Dermis microvascular lymphatic vessel endothelial cell (primary cell): ENCODE measurements at places on chromosomes 2 and 18. TPM values are rescaled to one million over a fixed set of nuclear protein-coding genes. Genes with fewer than 3 reads are reported as not detected.

POTEI gene
- total RNA-seq, result 0.25 and 0.26 TPM in 2 replicates

LYPD6B gene
- total RNA-seq, result not detected in 2 replicates

POTEC gene
- total RNA-seq, result not detected in 2 replicates

SLC30A3 gene
- total RNA-seq, result 6.3 and 15.0 TPM in 2 replicates

SESTD1 gene
- total RNA-seq, result 27.0 and 42.4 TPM in 2 replicates

IL1B gene
- total RNA-seq, result not detected in 2 replicates

AQP12A gene
- total RNA-seq, result not detected in 2 replicates

ATOH8 gene
- total RNA-seq, result 13.1 and 21.5 TPM in 2 replicates

IGFBP5 gene
- total RNA-seq, result 0.25 and 0.64 TPM in 2 replicates

PSMA8 gene
- not detected in 2 replicates for total RNA-seq

CLEC4F gene
- 0.13 TPM in 2 replicates for total RNA-seq

GALNT3 gene
- total RNA-seq, result under 0.01 TPM in 2 replicates

SP140 gene
- 0.13 TPM in 1 of 2 replicates, not detected in the other for total RNA-seq

SDC1 gene
- 2.6 and 16.3 TPM in 2 replicates for total RNA-seq

AGPS gene
- total RNA-seq, result 43.0 and 43.5 TPM in 2 replicates

UNC80 gene
- total RNA-seq, result 0.38 and 0.39 TPM in 2 replicates

AQP12B gene
- not detected in 2 replicates for total RNA-seq

DTNA gene
- total RNA-seq, result 0.90 and 1.9 TPM in 2 replicates

DNER gene
- under 0.01 and 0.13 TPM in 2 replicates for total RNA-seq

CSRNP3 gene
- total RNA-seq, result 0.13 and 0.38 TPM in 2 replicates

LRP1B gene
- under 0.01 and 0.13 TPM in 2 replicates for total RNA-seq

PRSS56 gene
- total RNA-seq, result not detected in 2 replicates

PPP1R7 gene
- total RNA-seq, result 45.0 and 50.5 TPM in 2 replicates

MAP2 gene
- total RNA-seq, result 3.3 and 11.2 TPM in 2 replicates

CLIP4 gene
- 8.1 and 10.7 TPM in 2 replicates for total RNA-seq

EPB41L3 gene
- 4.5 and 10.0 TPM in 2 replicates for total RNA-seq

ZNF396 gene
- 0.51 and 0.63 TPM in 2 replicates for total RNA-seq

SERPINB4 gene
- total RNA-seq, result 0.13 TPM in 1 of 2 replicates, not detected in the other

ASB18 gene
- not detected in 2 replicates for total RNA-seq

REEP1 gene
- 6.7 and 15.0 TPM in 2 replicates for total RNA-seq

CNPPD1 gene
- 16.7 and 29.0 TPM in 2 replicates for total RNA-seq

DUSP2 gene
- total RNA-seq, result 0.26 and 0.76 TPM in 2 replicates

HOXD13 gene
- total RNA-seq, result under 0.01 TPM in 1 of 2 replicates, not detected in the other

VSNL1 gene
- 0.13 TPM in 1 of 2 replicates, not detected in the other for total RNA-seq

HOXD3 gene
- 5.6 and 7.2 TPM in 2 replicates for total RNA-seq

CDH19 gene
- total RNA-seq, result under 0.01 TPM in 2 replicates

C2orf66 gene
- total RNA-seq, result under 0.01 and 0.13 TPM in 2 replicates

ABHD1 gene
- under 0.01 TPM in 1 of 2 replicates, not detected in the other for total RNA-seq

PLA2R1 gene
- 16.2 and 26.9 TPM in 2 replicates for total RNA-seq
